Neural crest cell (in vitro differentiated cells): ENCODE measurements at places on chromosomes 16 and 17. TPM values are rescaled to one million over a fixed set of nuclear protein-coding genes. Genes with fewer than 3 reads are reported as not detected.
A peak's percentile ranks its signal among the peaks of the same experiment; 100 is the strongest.

GRCh38 chr16:12311877-12312276 lies 335.3 kb downstream of the SNX29 start:
- H3K27ac ChIP-seq: no peak overlapping the region
- H3K36me3 ChIP-seq: no peaks in the 10 kb centered on the region
- no peaks in the 10 kb centered on the region for H3K27me3 ChIP-seq
- no peaks in the 10 kb centered on the region for H3K4me1 ChIP-seq
- no peak for DNase-seq
- H3K4me3 ChIP-seq: no peak overlapping the region

DNA sequence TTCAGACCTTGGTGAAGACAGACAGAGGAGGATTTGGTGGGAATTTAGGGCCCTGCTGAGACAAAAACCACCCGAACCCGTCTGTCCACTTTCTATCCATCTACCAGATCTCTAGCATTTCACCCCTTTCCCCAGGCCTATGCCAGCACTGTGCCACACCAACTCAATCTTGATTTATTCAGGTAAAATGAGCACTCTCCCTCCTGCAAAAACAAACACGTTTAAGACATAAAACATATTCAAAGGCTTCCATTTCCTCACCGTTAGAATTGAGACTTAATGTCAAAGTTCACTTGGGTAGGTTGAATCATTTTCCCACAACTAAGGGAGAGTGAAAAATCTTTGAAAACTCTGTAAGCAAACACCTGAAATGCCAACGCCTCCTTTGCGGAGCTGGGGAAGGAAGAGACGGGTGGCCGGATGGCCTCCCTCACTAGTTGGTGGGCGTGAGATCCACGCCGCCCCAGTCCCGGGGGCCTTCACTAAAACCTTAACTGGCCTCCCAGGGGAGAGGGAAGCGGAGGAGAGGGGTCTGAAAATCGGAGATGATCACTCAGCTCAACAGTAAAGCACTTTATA lies 862 bp downstream of the DCAKD start:
- DNase-seq: no peak
- peaks cover 27% of the 10 kb centered on the region for H3K4me1 ChIP-seq
- no peaks in the 10 kb centered on the region for H3K27me3 ChIP-seq
- H3K36me3 ChIP-seq: no peaks in the 10 kb centered on the region
- peak overlapping the region; percentile 93 for H3K4me3 ChIP-seq
- H3K27ac ChIP-seq: peak overlapping the region; percentile 92

DNA sequence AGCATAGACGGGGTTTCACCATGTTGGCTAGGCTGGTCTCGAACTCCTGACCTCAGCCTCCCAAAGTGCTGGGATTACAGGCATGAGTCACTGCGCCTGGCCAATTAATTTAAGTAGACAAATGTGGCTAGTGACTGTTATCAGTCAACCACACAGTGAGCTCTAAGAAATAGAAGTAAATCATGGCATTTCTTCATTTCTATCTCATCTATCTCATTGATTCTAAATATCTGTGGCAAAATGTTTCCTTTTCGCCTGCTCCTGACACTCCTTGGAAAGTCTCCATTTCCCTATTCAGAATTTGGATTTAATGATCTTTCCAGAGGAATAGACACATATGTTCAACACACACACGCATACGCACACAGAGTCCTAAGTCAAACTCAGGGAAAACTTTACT lies 81.3 kb downstream of the HIC1 start:
- H3K4me3 ChIP-seq: no peak overlapping the region
- H3K36me3 ChIP-seq: no peaks in the 10 kb centered on the region
- H3K4me1 ChIP-seq: peaks cover 25% of the 10 kb centered on the region
- no peaks in the 10 kb centered on the region for H3K27me3 ChIP-seq
- DNase-seq: no peak

GRCh38 chr16:85166281-85166680 lies 54.0 kb upstream of the CIBAR2 start:
- no peaks in the 10 kb centered on the region for H3K36me3 ChIP-seq
- peaks cover 25% of the 10 kb centered on the region for H3K4me1 ChIP-seq
- peak overlapping the region; percentile 29 for H3K4me3 ChIP-seq

DNA sequence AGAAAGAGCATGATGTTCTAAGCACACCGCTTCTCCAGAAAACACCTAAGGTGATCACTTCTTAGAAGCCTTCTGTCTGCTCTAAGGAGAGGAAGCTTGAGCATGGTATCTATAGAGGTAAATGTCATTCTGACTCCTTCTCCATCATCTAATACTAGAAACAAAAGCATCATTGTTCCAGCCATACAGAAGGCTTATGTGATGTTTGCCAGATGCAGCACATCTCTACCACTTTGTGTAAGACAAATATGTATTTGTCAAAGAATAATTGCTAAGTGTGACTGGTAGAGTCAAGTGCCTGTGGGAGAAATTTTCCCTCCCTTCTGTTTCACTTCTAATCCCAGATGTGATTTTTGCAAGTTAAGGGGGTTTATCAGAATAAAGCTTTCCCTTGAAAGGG lies 217.1 kb downstream of the HS3ST3A1 start:
- H3K36me3 ChIP-seq: no peaks in the 10 kb centered on the region
- peaks cover 23% of the 10 kb centered on the region for H3K4me1 ChIP-seq
- no peaks in the 10 kb centered on the region for H3K27me3 ChIP-seq
- DNase-seq: no peak

DNA sequence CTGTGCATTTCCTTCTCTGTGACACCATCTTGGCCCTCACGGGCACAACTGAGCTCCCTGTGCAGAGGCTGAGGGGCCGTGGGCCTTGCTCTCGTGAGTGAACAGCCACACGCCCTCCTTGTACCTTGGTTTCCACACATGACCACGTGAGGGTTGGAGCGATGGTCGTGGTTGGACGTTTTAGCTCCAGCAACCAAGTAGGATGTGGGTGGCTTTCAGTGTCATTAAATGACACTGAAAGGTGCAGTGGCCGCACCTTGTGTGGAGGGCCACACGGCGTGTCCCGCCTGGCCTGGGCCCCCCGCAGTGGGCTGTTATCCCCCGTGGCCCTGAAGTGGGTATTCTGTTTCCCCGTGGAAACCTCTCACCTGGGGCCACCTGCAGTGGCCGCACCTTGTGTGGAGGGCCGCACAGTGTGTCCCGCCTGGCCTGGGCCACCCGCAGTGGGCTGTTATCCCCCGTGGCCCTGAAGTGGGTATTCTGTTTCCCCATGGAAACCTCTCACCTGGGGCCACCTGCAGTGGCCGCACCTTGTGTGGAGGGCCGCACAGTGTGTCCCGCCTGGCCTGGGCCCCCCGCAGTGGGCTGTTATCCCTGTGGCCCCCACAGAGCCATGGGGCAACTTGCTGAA lies 28.2 kb downstream of the ACSF3 start:
- no peak overlapping the region for H3K4me3 ChIP-seq
- peaks cover 15% of the 10 kb centered on the region for H3K36me3 ChIP-seq
- peaks cover 8% of the 10 kb centered on the region for H3K4me1 ChIP-seq
- H3K27ac ChIP-seq: no peak overlapping the region

- H3K27me3 ChIP-seq: no peaks in the 10 kb centered on the region
- H3K27ac ChIP-seq: peak overlapping the region; percentile 13
- DNase-seq: no peak
- H3K36me3 ChIP-seq: no peaks in the 10 kb centered on the region
Observed at GRCh38 chr17:51427856-51428255, 167.5 kb downstream of the UTP18 start.

DNA sequence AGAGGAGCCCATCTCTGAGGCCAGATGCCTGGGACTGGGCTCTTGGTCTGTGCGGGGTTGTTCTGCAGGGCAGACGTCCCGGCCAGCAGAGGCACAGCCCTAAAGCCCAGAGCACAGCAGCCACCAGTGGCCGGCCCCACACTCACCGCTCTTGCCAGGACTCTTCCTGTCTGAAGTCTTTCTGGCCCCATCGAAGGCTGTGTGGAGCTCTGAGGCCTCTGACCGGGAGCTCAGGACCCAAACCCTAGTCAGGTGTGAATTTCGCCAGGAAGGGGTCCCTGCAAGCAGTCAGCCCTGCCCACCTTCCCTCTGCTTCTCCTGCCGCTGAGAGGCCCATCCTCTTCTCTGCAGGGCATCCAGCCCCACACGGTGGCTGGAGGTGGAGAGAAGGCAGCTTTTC lies 10.7 kb downstream of the ACSF3 start:
- DNase-seq: no peak
- H3K4me3 ChIP-seq: no peak overlapping the region
- H3K4me1 ChIP-seq: no peaks in the 10 kb centered on the region
- peak overlapping the region; percentile 19 for H3K27ac ChIP-seq
- H3K36me3 ChIP-seq: peaks cover 7% of the 10 kb centered on the region
- no peaks in the 10 kb centered on the region for H3K27me3 ChIP-seq

DNA sequence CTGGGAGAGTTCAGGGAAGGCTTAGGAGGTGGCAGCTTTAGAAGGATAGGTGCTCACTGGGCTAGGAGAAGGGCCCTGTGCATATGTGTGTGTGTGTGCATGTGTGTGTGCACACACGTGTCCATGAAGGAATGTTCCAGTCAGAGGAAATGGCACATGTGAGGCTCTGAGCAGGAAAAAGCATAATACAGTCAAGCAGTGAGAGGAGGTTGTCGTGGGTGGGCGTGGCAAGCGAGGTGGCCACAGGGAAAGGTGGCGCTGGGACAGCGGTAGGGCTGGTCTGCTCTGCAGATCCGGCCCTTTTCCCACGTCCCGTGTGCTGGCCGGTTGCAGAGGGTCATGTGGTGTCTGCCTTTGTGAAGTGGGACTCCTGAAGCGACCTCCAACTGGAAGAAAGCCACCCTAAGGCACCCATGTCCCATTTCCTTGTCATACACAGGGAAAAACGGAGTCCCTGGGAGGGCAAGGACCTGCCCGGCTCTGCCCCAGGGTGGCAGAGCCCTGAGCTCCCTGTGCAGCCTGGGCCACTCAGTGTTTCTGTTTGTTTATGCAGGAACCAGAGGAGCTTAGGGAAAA lies 40.1 kb downstream of the NT5M start:
- no peak overlapping the region for H3K4me3 ChIP-seq
- no peaks in the 10 kb centered on the region for H3K36me3 ChIP-seq
- DNase-seq: no peak
- no peaks in the 10 kb centered on the region for H3K4me1 ChIP-seq

DNA sequence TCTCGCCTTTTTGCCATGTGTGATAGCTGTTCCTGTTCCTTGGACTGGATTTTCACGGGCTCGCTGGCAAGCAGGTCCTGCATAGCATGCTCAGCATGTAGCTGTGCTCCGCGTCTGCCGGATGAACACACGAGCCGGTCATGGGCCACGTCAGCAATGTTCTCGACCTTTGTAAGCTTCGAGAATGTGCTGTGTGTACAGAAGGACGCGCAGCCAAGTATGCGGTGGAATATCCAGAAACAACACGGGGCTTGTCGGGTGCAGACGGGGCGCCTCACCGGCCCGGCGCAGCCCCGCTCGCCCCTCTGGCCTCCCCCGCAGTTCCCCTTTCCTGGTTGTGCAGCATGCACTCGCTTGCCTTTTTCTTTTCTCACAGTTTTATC lies 42.2 kb downstream of the RPTOR start:
- H3K4me1 ChIP-seq: peaks cover 16% of the 10 kb centered on the region
- H3K36me3 ChIP-seq: peaks cover 2% of the 10 kb centered on the region
- H3K4me3 ChIP-seq: no peak overlapping the region
- DNase-seq: no peak

DNA sequence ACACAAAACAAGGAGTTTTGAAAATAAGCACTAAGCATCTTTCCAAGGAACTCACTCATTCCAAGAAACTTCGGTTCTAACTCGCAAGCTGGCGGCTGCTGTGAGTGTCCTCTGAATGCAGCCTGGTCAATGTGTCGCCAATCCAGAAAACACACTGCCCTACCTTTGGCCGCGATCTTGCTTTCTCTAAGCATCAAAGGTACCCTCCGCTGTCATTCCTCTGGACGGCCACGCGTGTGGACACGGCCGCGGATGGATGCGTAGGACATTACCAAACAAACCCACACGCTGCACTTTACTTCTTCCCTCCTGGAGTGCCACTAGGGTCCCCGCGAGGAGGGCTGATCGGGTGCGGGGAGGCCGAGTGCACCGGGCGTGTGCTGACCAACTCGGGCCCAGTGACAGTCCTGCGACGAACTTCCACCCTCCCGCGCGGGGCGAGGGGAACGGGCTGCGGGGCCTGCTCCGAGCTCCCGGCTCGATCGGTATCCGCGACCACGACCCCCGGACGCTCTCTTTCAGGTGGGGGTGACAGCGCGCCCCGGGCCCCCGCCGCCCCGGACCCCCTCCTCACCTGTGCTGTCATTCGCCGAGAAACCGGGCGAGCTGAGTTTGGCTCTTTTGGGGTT lies 1.1 kb downstream of the CREBBP start:
- H3K36me3 ChIP-seq: no peaks in the 10 kb centered on the region
- no peak for DNase-seq
- H3K27me3 ChIP-seq: peaks cover 2% of the 10 kb centered on the region
- H3K4me1 ChIP-seq: peaks cover 50% of the 10 kb centered on the region
- H3K4me3 ChIP-seq: peak overlapping the region; percentile 91

DNA sequence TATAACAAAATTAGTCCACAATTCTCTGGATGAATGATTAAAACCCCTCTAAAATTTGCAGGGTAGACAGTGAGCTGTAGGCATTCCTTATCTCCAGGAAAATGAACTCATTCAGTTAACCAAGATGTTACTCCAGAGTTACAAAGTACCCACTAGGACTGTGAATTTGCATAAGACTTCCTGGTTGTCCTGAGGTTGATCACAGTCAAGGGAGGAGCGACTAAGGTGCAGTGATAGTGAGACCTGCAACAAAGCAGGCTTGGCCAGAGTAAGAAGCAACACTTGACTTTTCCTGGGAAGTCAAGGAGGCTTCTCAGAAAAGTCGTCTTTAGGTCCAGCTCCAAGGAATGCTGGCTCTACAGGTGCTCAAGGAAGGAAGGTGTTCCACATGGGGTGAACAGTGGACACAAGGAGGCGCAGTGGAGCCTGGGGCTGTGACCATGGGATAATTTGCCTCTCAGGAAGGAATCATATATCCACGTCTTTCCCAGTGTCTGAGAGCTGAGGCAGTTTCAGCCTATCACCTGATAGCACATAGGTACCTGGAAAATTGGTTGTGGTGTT lies 821.1 kb upstream of the EEF2KMT start:
- no peak overlapping the region for H3K27ac ChIP-seq
- H3K36me3 ChIP-seq: no peaks in the 10 kb centered on the region
- H3K4me3 ChIP-seq: no peak overlapping the region
- H3K4me1 ChIP-seq: no peaks in the 10 kb centered on the region

- H3K27me3 ChIP-seq: peaks cover 5% of the 10 kb centered on the region
- peak; percentile 16 for DNase-seq
- H3K27ac ChIP-seq: peak overlapping the region; percentile 68
- peaks cover 6% of the 10 kb centered on the region for H3K4me1 ChIP-seq
- H3K36me3 ChIP-seq: peaks cover 4% of the 10 kb centered on the region
- H3K4me3 ChIP-seq: no peak overlapping the region
Observed at GRCh38 chr16:9176547-9177418, 85.3 kb downstream of the HAPSTR1 start.

GRCh38 chr16:88355389-88356123 lies 27.2 kb upstream of the ZNF469 start:
- DNase-seq: no peak
- no peaks in the 10 kb centered on the region for H3K36me3 ChIP-seq
- peaks cover 39% of the 10 kb centered on the region for H3K4me1 ChIP-seq
- no peaks in the 10 kb centered on the region for H3K27me3 ChIP-seq
- H3K27ac ChIP-seq: peak overlapping the region; percentile 35

HIC1 gene
- total RNA-seq: 0.37 and 0.82 TPM in 2 replicates

PARD6A gene
- 7.5 and 8.3 TPM in 2 replicates for total RNA-seq

DLX3 gene
- total RNA-seq: 0.41 and 1.0 TPM in 2 replicates

MAF gene
- total RNA-seq: 4.1 TPM in 2 replicates

KCNH6 gene
- total RNA-seq: 0.12 TPM in 1 of 2 replicates, not detected in the other

TK1 gene
- total RNA-seq: 48.7 and 53.9 TPM in 2 replicates

ZNF597 gene
- 2.0 and 2.2 TPM in 2 replicates for total RNA-seq

SEZ6 gene
- 0.30 and 0.72 TPM in 2 replicates for total RNA-seq

CISD3 gene
- total RNA-seq: 9.0 and 11.0 TPM in 2 replicates

FOXF1 gene
- not detected in 2 replicates for total RNA-seq

CDK5R1 gene
- 33.6 and 34.1 TPM in 2 replicates for total RNA-seq

SDR42E2 gene
- not detected in 2 replicates for total RNA-seq

SPATA32 gene
- 0.23 and 0.25 TPM in 2 replicates for total RNA-seq
